Melanocyte of skin (primary cell): ENCODE measurements at places on chromosomes 6 and 20. TPM values are rescaled to one million over a fixed set of nuclear protein-coding genes. Genes with fewer than 3 reads are reported as not detected.

Gene NKAIN2
- total RNA-seq = not detected in 2 replicates

Gene TBX18
- 1.5 and 2.1 TPM in 2 replicates for total RNA-seq

Gene TCF21
- not detected in 2 replicates for total RNA-seq

Gene MEI4
- total RNA-seq = not detected in 2 replicates

Gene CST4
- not detected in 2 replicates for total RNA-seq

Gene TBXT
- total RNA-seq = not detected in 2 replicates

Gene CENPB
- total RNA-seq = 143 and 152 TPM in 2 replicates

Gene PCK1
- not detected in 2 replicates for total RNA-seq
